ENCODE measurements at places on chromosomes 6 and 20.

DNA sequence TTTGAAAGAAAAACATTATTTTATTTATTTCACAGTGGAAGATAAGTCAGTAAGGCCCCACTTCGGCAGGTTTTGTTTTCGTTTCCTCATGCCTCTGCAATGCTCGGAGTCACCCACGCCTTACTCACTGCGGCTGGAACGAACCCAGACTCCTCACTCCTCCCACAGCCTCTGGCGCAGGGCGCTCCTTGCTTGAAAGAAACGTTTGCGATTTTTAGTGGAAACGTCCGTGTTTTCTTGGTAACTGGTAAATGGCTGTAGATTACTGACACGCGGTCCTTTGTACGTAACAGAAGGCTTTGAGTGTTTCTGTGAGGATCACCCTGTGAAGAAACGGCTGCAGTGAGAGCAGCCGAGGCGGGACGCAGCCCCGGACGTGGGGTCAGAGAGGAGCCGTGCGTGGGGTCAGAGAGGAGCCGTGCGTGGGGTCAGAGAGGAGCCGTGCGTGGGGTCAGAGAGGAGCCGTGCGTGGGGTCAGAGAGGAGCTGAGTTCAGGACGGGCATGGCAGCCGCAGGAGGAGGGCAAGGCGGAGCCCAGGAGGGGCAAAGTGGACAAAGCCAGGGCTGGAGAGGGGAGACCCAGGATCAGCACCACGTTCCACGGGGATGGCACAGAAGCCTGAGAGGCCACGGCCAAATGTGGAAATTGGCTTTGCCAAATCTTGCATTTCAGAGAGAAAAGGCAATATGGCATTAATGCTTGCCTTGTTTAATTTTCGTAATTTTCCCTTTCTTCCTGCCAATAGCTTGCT lies 198.6 kb upstream of the THBS2 start:
- DNase-seq = no peak

GRCh38 chr6:14867802-14868201 lies 378.1 kb upstream of the JARID2 start:
- no peak for DNase-seq

- DNase-seq = no peak
Measured at GRCh38 chr20:57666834-57667157, 43.0 kb downstream of the PMEPA1 start.

GRCh38 chr6:151763303-151763702 lies 44.2 kb upstream of the ESR1 start:
- no peak for DNase-seq

DNA sequence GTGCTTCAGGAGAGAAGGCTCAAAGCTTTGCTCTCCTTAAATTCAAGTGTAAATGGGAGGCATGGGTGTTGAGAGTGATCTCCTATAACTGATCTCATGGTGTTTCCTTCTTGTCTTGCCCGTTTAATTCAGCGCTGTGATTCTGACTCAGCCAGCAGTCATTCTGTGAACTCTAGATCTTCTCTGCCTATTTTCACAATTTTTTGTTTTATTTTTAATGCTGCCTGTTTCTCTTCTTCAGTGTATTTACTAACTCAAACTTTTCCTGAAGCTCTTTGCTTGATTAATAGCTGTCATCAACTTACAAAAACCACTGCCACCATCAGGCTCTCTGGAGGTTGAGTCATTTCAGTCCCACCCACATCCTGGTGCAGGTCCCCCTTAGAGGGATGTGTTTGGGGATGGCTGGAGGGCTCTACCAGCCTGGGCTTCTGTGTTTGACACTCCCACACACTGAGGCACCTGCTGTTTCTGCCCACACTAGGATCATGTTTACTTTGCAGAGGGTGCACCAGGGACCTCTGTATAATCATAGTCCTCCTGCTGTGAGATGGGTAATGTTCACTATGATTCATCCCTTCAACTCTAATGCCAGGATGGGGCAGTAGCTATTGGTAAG lies 94.0 kb downstream of the SHLD1 start:
- peak; percentile 30 for DNase-seq

DNA sequence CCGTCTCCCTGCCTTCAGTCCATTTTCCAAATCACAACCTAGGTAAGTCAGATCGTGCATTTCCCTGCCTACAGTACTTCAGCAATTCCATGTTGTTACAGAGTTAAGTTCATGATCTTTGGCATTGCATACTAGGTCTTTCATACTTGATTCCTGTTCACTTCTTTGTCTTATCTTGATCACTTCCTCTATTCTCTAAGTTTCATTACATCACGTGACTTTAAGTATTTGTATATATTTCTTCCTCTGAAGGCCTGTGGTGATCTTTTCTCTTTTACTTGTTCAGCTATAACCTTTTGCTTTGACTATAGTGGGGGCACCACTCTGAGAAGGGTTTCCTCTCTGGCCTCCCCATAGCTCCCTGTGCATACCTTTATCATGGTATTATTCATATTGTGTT lies 100.2 kb downstream of the TRMT11 start:
- no peak for DNase-seq

DNA sequence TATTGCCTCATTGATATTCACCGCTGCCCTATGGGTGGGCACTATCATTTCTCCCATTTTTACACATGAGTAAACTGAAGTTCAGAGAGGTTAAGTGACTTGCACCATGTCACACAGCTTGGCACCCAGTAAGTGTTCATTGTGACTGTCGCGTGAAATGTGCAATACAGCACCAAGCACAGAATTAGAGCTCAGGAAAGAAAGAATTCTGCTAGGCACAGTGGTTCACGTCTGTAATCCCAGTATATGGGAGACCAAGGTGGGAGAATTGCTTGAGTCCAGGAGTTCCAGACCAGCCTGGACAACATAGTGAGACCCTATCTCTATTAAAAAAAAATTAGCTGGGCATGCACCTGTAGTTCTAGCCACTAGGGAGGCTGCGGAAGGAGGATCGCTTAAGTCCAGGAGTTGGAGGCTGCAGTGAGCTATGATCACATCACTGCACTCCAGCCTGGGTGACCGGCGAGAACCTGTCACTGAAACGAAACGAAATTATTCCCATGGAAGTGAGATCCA lies 626 bp downstream of the SLC13A3 start:
- no peak for DNase-seq

DNA sequence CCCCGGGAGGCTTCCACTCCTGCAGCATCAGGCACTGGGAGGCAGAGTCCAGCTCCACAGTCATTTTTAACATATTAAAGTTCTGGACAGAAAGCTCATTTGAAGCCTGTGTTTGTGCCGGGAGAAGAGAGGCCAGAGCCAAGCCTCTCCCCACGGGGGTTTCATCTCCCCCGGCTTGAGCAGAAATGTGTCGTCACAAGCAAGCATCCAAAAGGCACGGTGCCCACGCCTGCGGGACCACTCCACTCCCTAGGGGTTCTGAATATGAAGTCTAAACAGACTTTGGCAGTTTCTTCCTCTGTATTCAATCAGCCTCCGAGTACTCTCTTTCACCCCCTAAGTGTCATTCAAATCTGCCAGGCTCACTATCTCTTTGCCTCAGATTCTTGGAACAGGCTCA lies 75.3 kb downstream of the STK35 start:
- no peak for DNase-seq

- no peak for DNase-seq
Measured at GRCh38 chr6:122372647-122373046, 26.8 kb upstream of the HSF2 start.

DNA sequence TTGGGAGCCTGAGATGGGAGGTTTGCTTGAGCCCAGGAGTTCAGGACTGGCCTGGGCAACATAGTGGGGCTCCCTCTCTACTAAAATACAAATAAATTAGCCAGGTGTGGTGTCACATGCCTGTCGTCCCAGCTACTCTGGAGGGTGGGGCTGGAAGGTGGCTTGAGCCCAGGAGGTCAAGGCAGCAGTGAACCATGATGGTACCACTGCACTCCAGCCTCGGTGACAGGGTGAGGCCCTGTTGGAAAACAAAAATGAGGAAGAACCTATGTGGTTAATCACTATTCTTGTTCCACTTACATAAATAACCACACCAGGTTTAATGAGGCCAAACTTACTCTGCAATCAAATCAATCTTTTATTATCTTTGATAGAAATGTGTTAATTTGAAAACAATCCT lies 5.4 kb downstream of the PPDPF start:
- DNase-seq = no peak

GRCh38 chr20:46803123-46804020 lies 91.3 kb upstream of the EYA2 start:
- no peak for DNase-seq

DNA sequence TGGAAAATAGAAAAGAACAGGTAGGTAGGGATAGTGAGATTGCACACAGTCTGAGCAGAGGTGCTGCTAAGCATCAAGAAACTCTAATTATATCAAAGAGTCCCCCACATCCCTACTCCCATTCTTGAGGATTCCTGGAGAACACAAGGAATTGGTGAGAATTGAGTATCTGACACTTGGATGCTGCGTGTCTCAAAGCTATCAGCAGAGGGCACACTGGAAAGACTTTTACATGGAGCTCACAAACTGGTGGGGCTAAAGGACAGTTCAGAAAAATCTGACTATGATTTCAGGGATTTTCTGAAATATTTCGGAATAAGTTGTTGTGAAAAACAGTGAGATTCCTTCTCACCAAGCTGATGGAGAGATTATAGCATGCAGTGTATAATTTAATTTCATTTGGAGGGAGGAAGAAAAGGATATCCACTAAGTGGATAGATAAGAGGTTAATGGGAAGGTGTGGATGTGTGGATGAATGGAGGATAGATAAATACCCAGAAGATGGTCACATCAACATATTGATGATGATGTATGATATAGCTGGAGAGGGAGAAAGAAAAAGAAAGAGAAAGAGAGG lies 215.4 kb upstream of the DEFB112 start:
- no peak for DNase-seq

DNA sequence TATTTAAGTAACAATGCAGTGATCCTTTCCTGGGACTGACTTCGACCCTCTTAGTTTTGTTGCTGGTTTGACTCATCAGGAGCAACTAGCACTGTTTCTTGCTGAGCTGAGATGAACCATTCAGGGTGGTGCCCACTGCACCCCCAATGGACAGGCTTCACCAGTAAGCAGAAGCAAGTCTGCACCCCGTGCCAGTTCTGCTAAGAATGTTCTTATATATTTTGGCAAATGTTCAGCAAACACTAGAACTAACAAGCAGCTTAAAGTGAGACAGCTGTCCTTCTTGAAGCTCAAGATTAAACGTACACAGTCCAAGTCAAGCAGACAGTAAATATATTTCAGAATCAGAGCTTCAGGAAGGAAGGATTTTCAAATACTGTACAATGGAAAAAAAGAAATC lies 561.3 kb upstream of the CDH4 start:
- no peak for DNase-seq

All from activated T-helper 1 cell treated with anti-CD3 and anti-CD28 coated beads, Interleukin-2, amount 50 U/mL, for 16 hours (primary cell).